ENCODE measurements at places on chromosomes 4 and X. TPM values are rescaled to one million over a fixed set of nuclear protein-coding genes. Genes with fewer than 3 reads are reported as not detected.

The FABP2 gene
- total RNA-seq, result not detected

The PNMA5 gene
- 1.5 TPM for total RNA-seq

The CHRDL1 gene
- total RNA-seq, result 13.5 TPM

The MTTP gene
- total RNA-seq, result 1.6 TPM

The RTL3 gene
- 0.10 TPM for total RNA-seq

The SPIN2A gene
- total RNA-seq, result 0.40 TPM

The ODAM gene
- not detected for total RNA-seq

The STOX2 gene
- 38.7 TPM for total RNA-seq

The ADH6 gene
- total RNA-seq, result 0.11 TPM

The KIAA1210 gene
- 2.1 TPM for total RNA-seq

All from spinal cord (tissue), 10 donors.